Activated CD4-positive, alpha-beta T cell treated with anti-CD3 and anti-CD28 coated beads, Interleukin-2, amount 10 ng/mL, durations not matched to agents 24 days and 14 days (primary cell): ENCODE measurements at places on chromosomes 5 and 9. TPM values are rescaled to one million over a fixed set of nuclear protein-coding genes. Genes with fewer than 3 reads are reported as not detected.

Gene LMBRD2
- 9.8 TPM in 2 replicates for total RNA-seq

Gene TRIM36
- 0.12 TPM in 1 of 2 replicates, not detected in the other for total RNA-seq

Gene TMEM252
- total RNA-seq: not detected in 2 replicates

Gene BHMT
- total RNA-seq: not detected in 2 replicates

Gene C5orf58
- total RNA-seq: not detected in 2 replicates

Gene ANKRD18A
- 2.7 and 4.5 TPM in 2 replicates for total RNA-seq

Gene CBY3
- 0.45 and 0.63 TPM in 2 replicates for total RNA-seq

Gene ADAMTS2
- total RNA-seq: not detected in 2 replicates

Gene TRPM6
- total RNA-seq: 0.05 TPM in 1 of 2 replicates, not detected in the other

Gene NUTM2F
- total RNA-seq: not detected in 2 replicates

Gene BAG1
- total RNA-seq: 72.4 and 73.6 TPM in 2 replicates

Gene GAPVD1
- 50.3 and 56.6 TPM in 2 replicates for total RNA-seq

Gene TRPM3
- not detected in 2 replicates for total RNA-seq

Gene MLLT3
- total RNA-seq: 26.5 and 27.8 TPM in 2 replicates

Gene FRMD3
- total RNA-seq: 0.30 and 0.59 TPM in 2 replicates

Gene PCDHA4
- not detected in 2 replicates for total RNA-seq

Gene RMRP
- total RNA-seq: 5,949 and 6,301 TPM in 2 replicates

Gene PCDHGA1
- total RNA-seq: 0.07 and 0.09 TPM in 2 replicates

Gene ATP10B
- not detected in 2 replicates for total RNA-seq

Gene ANKRD31
- 0.33 and 0.47 TPM in 2 replicates for total RNA-seq

Gene ZBTB43
- 10.6 and 18.8 TPM in 2 replicates for total RNA-seq

Gene MAST4
- 16.1 and 18.3 TPM in 2 replicates for total RNA-seq

Gene CCIN
- total RNA-seq: not detected in 2 replicates

Gene CDX1
- total RNA-seq: not detected in 2 replicates

Gene SLC36A1
- total RNA-seq: 7.2 and 7.8 TPM in 2 replicates

Gene RLN2
- 0.30 and 1.5 TPM in 2 replicates for total RNA-seq

Gene FAM163B
- not detected in 2 replicates for total RNA-seq

Gene CRHBP
- total RNA-seq: 0.23 and 0.31 TPM in 2 replicates

Gene SPINK5
- not detected in 2 replicates for total RNA-seq
